ENCODE measurements at places on chromosomes 7 and 10.

GRCh38 chr7:82443036-82443546 lies 486 bp downstream of the CACNA2D1 start:
- DNase-seq, result peak; percentile 79

GRCh38 chr10:10198363-10198762 lies 819.3 kb upstream of the CELF2 start:
- no peak for DNase-seq

DNA sequence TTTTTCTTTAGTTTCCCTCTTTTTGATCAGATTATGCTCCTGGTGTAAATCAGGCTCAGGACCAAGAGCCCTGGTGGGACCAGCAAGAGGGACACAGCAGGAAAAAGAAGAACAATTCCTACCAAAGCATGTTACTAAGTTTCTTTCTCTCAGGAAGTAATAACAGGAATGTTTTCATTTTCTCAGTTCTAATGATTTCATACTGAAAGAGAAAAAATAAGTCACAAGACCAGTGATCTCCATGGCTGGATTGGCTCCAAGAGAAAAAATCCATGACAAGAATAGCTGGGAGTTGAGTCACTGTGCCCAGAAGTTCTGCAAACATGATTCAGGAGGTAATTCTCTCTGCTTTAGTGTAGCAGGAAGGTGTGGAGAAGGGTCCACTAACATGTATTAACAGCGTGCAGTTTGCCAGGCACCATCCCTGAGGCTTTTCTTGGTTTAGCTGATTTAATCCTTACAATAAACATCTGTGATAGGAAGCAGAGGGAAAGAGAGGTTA lies 23.8 kb upstream of the IFIT2 start:
- DNase-seq, result peak; percentile 74

- no peak for DNase-seq
Observed at GRCh38 chr10:58993480-58994221, 182.8 kb upstream of the PHYHIPL start.

GRCh38 chr7:131527456-131527855 lies 29.0 kb downstream of the PODXL start:
- DNase-seq, result no peak

- DNase-seq, result peak; percentile 36
Observed at GRCh38 chr10:76080451-76080850, 649.0 kb downstream of the LRMDA start.

DNA sequence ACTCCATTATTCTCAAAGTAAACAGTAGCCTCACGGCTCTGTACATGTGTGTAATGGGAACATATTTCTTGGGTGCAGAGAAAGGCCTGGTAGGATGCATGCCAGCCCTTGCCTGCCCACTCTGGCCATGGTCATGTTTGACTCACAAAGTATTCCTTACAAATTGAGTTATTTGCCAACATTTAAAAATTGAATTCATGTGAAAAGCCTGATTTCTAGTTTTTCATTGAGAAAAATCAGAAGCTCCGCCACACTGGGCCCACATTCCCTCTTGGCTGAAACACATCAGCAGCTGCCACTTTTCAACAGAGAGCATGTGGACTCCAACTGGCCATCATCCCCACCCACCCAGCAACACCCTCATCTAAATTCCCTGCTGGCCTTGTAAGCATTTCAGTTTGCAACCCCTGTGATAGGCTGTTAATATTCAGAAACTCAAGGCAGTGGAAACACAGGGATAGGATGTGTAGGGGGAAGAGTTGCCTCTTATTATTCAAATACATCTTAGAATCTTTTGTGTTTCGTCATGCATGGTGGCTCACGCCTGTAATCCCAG lies 40.9 kb downstream of the CDH23 start:
- DNase-seq, result no peak

Data from AG08396 (cell line).